Thoracic aorta (tissue), 2 donors: ENCODE measurements at places on chromosomes 1 and 21.

DNA sequence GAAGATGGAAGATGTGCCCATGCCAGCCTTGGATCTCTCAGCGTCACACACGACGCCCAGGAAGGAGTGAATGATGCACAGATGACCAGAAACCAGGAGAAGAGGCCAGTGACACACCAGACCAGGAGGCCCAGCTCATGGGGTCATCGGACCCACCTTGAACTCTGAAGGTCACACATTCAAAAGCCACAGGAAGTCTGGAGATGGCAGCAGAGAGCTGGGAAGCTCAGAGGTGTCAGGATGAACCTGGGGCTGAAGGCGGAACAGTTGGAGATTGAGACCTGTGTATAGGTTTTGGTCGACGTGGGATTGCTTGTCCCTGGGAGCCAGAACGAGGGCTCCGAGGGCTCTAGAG, 43.6 kb downstream of the SLC19A1 start:
- DNase-seq = no peak

DNA sequence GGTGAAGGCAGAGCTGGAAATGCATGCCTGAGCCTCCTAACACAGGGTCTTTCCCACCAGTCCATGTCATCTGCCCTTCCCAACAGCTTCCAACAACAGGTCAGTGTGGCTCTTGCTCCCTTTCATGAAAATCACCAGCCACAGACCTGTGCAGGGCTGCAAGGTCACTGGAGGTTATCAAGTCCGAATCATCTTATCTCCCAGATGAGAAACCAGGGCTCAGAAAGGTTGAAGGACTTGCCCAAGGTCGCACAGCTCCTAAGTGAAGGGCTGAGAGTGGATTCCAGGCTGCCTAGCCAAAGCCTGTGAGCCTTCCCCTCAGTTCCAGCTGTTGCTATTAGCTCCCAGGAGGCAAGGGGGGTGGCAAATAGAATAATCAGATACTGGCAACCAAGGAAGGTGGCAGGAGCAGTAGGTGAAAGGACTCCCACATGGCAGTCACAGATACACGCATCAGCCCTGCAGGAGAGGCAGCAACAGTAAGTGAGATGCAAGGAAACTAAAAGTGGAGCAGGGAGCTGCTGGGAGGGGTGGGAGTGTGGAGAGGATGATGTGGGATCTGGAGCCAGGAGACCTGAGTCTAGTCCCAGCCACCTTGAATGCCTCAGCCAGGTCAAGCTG, 74.2 kb downstream of the SSBP3 start:
- no peak for DNase-seq

- no peak for DNase-seq
Measured at GRCh38 chr21:39763272-39763970, 18.4 kb downstream of the IGSF5 start.

DNA sequence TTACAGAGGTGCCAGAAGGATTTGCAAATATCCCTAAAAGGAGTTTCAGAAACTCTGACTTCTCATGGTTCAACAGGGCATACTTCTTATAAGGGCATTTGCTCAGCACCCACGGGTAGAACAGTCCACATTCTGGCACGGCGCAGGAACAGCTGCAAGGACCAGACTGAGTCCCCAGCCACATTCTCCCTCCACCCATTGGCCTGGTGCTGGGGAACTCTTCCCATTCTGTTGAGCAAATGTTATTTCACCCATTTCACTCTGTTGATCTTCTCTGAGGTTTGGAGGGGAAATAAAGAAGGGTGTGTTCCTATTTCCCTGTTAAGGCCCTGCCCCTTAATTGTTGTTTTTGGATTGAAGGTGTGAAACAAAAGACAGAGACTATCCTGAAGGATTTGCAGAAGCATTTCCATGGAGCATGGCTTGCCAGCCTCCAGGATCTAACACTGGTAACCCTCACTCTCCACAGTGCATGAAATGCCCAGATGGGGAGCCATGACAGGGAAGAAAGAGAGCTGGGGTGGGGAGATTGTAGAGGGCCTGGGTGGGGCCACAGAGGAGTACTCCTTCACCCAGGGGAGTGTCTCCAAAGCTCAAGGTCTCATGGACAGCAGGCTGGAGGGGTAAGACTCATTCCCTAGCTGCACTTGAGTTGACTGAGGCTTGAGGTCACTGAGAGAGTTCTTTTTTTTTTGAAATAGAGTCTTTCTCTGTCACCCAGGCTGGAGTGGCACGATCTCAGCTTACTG, 35.0 kb downstream of the INAVA start:
- no peak for DNase-seq

- no peak for DNase-seq
Measured at GRCh38 chr21:29384683-29385359, 86.1 kb downstream of the BACH1 start.

GRCh38 chr1:226436855-226437491, 29.1 kb upstream of the PARP1 start:
- no peak for DNase-seq

DNA sequence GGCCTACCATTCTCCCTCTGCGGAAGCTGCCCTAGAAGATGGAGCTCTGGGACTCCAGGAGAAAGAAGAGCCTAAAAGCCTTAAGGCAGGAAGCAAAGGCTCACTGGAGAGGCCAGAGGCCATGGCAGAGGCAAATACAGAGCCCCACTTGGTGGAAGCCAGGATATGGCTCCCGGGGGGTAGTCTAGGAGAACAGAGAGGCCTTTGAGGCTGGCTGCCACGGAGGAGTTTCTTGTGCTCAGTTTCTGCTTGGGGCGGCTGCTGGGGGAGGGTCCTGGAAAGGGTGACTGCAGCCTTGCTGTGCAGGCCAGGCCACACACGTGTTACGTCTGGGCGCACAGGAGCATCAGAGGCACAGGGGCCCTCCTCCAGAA, 5.4 kb downstream of the CC2D1B start:
- no peak for DNase-seq

DNA sequence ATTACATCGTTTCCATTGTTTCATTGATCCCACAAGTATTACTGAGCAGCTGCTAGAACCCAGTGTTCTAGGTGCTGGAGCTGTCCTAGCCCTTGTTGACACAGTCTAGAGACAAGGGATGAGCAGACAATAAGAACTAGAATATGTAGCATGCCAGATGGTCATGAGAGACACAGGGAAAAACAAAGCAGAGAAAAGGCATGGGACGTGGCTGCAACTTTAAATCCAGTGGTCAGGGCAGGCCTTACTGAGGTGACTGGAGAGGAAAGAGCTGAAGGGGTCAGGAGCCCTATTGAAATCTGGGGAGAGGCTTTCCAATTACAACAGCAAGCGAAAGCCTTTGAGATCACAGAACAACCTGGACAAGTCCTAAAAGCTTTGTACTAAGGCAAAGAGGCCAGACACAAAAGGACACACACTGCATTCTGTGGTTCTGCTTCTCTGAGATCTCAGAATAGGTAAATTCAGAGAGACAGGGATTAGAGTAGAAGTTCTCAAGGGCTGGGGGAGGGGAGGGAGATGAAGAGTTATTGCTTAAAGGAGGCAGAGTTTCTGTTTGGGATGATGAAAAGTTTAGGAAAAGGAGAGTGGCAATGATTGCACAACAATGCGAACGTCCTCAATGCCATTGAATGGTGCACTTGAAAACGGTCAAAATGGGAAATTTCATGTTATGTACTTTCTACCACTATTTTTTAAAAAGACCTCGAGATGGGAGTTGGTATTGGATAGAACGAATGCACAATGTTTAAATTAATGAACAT, 467.4 kb upstream of the VAMP3 start:
- DNase-seq = no peak

DNA sequence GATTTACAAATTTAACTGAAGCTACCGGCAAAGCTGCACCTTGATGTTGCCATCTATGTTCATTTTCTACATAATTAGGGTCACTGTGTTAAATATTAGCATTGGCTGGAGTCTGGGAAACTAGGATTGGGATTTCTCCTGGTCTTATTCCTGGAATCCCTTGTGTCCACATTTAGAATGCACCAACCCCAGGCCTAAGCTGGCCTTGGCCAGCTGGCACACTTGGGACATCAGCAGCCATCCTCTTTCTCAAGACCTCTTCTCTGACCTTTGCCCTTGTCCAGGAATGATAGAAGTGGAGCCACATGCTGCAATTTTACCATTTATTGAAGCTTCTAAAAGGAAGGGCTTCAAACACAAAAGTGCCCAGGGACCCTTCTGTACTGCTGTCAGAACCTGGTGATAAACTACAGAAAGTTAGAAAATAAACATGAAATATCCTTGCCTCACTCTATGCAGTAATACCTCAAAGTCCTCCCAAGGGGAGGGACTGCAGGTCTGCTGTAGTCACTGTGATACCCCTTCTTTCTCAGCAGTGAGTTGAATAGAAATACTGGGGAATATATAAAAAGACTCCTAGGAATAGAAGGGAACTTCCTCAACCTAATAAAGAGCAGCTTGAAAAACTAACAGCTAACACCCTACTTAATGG, 13.7 kb upstream of the PIGC start:
- no peak for DNase-seq

GRCh38 chr1:76254104-76255030, 179.8 kb downstream of the ST6GALNAC3 start:
- no peak for DNase-seq
